ENCODE measurements at places on chromosomes 7 and 10. TPM values are rescaled to one million over a fixed set of nuclear protein-coding genes. Genes with fewer than 3 reads are reported as not detected.

Gene ZNF853
- total RNA-seq, result 12.2 TPM

Gene AKR1C3
- 31.5 TPM for total RNA-seq

Gene MRLN
- not detected for total RNA-seq

Gene SPDYE2B
- not detected for total RNA-seq

Gene SMARCD3
- total RNA-seq, result 91.2 TPM

Gene VPS37D
- 1.1 TPM for total RNA-seq

Gene AHR
- 222 TPM for total RNA-seq

Gene RTKN2
- total RNA-seq, result not detected

- no peak for DNase-seq
Measured at GRCh38 chr10:85558533-85558932, 808.1 kb downstream of the GRID1 start.

- no peak for DNase-seq
Measured at GRCh38 chr10:100687143-100688003, 58.0 kb upstream of the PAX2 start.

DNA sequence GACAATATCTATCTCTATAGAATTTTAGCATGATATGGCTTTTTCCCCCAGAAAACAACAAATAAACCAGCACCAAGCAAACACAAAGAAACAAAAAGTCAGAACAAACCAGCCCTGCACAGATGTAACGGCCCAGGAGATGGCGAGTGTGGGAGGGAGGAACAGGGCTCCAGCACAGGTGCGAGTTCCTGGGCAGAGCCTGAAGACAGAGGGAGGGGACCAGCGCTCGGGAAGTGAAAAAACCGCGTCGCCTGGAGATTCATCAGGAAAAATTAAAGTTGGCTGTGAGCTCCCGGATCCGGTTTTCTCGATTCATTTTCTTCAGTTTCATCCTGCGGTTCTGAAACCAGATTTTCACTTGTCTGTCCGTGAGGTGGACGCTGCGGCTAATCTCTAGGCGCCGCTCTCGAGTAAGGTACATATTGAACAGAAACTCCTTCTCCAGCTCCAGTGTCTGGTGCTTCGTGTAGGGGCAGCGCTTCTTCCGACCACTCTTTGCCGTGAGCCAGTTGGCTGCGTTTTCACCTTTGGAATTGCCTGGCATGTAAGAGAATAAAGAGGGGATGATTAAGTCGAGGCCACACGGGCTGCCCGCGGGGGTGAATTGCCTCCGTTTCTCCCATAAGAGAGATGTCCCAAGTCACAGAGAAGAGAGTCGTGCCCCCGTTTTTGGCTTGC, 2.3 kb downstream of the HOXA10 start:
- DNase-seq, result no peak

DNA sequence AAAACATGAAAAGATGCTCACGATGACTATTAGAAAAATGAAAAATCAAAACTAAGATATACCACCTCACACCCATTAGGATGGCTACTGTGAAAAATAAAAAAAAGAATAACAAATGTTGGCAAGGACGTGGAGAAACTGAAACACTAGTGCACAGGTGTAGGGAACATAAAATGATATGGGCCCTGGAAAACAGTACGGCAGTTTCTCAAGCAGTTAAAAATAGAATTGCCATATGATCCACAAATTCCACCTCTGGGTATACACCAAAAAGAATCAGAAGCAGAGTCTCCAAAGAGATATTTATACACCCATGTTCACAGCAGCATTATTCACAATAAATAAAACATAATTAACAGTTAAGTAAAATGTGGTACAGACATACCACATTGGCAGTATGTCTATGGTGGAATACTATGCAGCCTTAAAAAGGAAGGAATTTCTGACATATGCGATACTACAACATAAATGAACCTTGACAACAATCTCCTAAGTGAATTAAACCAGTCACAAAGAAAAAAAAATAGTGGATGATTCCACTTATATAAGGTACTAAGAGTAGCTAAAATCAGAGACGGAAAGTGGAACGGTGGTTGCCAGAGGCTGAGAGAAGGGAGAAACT, 69.7 kb downstream of the KMT2C start:
- no peak for DNase-seq

DNA sequence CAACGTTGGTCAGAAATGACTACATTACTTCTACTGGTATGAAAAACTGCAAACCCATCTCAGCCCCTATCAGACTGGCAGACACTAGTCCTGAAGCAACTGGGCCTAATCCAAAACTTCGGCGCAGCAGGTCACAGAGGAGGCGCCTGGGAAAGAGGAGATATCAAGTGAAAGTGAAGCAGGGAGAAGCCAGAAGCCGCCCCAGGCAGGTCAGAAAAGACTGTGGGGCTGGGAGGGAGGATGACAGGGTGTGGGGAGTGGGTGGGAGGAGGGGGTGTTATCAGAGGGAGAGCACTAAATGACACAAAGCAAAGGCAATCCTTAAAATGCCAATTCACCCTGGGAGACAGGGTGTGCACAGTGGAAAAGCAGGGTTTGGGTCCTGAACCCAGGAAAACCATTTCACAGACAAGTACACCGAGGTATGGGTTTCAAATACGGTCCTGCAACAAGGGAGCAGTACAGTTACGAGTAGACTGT, 731 bp downstream of the CHCHD3 start:
- DNase-seq, result no peak

- no peak for DNase-seq
Measured at GRCh38 chr10:124064676-124065075, 28.7 kb downstream of the CHST15 start.

DNA sequence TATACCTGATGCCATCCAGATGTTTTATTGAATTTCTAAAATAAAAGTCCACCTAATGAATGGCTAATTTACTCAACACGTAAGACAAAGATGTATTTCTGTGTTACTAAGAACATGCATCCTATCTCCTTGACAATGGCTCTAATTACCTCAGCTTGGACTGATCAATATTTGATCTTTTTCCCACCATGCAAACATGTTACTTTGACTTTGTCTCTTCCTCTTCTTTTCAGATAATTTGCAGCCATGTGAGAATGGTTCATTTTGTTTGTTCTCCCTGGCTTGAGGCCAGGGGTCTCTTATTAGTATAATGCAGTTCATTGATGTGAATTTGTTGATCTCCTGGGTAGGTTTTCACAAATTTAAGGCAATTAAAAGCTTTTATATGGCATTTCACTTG, 302.1 kb downstream of the ADK start:
- no peak for DNase-seq

- no peak for DNase-seq
Measured at GRCh38 chr7:130063036-130063435, 7.3 kb upstream of the KLHDC10 start.

DNA sequence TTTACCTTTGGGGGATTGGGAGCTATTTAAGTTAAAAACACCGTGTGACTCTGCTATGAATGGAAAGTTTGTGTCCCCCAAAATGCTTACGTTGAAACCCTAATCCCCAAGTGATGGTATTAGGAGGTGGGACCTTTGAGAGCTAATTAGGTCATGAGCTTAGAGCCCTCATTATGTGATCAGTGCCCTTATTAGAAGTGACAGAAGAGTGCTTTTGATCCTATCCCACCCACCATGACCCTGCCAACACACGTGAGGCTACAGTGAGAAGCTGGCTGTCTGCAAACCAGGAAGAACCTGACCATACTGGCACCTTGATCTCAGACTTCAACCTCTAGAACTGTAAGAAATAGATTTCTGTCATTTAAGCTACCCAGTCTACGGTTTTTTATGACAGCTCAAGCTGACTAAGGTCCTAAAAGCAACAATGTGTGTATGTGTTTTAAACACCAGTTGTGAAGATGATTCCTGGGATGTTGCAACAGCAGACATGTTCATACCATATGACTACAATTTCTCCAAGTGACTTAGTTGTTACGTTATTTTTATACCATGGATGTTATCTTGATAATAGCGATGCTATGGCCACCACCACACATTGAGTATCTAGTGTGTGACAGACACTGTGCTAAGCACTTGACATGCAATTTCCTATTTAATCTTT, 124.4 kb downstream of the PIP4K2A start:
- DNase-seq, result no peak

GRCh38 chr10:112565434-112566053, 118.5 kb downstream of the VTI1A start:
- no peak for DNase-seq

DNA sequence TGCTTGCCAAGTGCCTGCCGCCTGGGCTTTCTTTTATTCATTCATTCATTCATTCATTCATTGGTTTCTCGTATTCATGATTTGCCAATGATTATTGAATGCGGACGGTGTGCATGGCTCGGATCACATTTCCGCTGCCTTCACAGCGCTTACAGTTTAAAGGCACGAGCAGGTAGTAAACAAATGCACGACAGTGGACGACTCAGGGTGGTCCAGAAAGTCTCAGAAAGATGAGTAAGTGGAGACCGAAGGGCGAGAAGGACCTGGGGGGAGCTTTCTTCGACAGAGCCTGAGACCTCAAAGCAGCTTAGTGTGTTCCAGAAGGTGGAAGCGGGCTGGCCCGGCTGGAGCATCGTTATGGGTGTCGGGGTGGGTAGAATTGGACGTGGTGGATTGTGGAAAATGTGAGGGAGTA, 506 bp downstream of the MCM10 start:
- DNase-seq, result no peak

DNA sequence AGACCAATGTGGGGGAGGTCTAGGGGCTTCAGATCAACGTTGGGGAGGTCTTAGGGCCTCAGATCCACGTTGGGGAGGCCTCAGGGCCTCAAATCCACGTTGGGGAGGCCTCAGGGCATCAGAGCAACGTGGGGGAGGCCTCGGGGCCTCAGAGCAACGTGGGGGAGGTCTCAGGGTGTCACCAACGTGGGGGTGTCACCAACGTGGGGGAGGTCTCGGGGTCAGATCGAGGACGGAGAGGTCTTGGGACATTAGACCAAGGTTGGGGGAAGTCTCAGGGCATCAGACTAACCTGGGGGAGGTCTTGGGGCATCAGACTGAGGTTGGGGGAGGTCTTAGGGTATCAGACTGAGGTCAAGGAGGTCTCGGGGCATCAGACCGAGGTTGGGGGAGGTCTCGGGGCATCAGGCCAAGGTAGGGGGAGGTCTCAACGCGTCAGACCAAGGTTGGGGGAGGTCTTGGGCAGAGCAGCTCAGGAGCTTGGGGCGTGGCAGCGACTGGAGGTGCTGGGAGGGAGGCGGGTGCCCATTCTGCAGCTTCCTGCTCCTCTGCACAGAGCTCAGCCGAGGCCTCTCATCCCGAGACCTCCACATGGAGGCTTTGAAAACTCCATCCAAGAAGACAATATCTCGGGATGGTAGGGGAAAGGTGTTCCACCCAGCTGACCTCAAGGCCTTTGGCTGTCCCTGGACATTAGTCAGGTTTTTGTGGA, 159.8 kb downstream of the WDR37 start:
- no peak for DNase-seq

GRCh38 chr10:124592101-124592500, 130.5 kb downstream of the LHPP start:
- no peak for DNase-seq

- DNase-seq, result no peak
Measured at GRCh38 chr7:5514440-5515035, 90.9 kb upstream of the TNRC18 start.

DNA sequence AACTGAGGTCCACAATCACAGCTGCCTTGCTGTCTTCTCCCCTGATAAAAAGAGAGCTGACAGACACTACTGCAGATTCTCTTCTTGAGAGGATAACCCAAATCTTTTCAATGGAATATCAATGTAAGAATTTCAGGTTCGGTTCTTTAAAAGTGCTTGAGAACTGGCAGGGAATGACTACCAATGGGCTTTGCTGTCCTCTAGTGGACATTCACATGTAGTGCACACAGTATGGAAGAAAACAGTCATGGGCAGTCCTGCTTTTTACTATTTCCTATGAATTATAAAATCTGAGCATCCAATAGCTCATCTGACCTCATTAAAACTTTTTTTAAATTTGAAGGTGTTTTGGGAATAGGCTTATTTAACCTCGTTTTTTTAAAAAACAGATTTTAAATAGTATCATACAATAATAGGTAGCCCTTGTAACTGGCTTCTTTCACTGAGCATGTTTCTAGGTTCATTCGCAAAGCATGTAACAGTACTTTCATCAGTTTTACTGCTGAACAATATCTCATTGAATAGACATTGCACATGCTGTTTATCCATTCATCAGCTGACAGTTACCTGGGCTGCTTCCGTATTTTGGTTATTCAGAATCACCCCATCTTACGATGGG, 18.3 kb downstream of the FZD9 start:
- no peak for DNase-seq

DNA sequence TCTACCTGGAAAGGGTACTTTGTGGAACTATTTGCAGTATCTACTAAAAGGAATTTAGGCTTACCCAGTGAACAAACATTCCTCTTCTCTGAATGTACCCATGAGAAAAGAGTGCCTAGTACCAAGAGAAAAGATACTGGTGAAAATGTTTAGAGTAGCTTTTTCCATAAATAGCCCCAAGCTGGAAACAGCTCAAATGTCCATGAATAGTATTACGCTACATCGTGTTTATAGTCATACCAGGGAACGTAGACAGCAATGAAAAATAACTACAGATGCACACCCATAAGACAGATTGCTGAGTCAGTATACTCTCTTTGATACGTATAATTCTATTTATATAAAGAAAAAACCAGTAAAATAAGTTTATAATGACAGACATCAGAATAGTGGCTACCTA, 285.9 kb downstream of the KLF6 start:
- DNase-seq, result no peak

All from tibial nerve (tissue), 4 donors.